ENCODE measurements at places on chromosomes 7 and 10.

GRCh38 chr10:69437321-69438259, 13.7 kb upstream of the TSPAN15 start:
- DNase-seq, result no peak

DNA sequence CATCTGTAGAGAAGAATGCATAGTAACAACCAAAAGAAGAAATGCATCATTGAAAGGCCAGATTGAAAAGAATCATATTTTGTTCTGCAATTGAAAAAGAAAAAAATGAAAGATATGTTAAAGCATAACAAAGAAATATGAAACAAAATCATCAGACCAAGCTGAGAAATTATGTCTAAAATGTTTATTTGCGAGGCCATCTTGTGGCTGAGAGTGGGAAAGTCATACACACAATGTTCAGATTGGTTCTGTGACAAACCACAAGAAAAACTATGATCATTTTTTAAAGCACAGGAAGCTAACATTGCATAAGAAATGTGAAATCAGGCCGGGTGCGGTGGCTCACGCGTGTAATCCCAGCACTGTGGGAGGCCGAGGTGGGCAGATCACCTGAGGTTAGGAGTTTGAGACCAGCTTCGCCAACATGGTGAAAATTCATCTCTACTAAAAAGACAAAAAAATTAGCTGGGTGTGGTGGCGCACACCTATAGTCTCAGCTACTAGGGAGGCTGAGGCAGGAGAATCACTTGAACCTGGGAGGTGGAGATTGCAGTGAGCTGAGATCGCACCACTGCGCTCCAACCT, 36.6 kb downstream of the ABCB5 start:
- DNase-seq, result no peak

DNA sequence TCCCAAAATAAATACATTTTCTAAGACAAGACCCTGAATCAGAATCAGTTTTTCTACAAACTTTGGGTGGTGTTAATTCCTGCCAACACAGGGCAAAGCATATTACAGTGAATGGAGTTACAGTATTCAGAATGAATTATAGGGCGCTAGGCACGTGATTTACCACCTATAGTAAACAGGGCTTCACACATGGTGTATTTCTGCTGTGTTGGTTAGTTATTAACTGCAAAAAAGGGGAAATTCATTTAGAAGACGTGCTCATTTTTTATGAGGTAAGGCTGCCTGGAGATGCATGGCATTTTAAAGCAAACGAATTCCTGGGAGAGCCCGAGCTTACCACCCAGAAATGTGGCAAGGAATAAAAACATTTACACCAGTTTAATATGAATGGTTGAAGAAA, 393.8 kb downstream of the LRMDA start:
- DNase-seq, result no peak

GRCh38 chr10:43879162-43879561, 230.5 kb upstream of the ZNF32 start:
- no peak for DNase-seq

- peak; percentile 15 for DNase-seq
These were observed 24.8 kb downstream of the OR9A2 start for GRCh38 chr7:143002106-143002505.

GRCh38 chr10:77925795-77926565, 575 bp downstream of the DLG5 start:
- DNase-seq, result peak; percentile 40

GRCh38 chr10:6079044-6079443, 9.8 kb upstream of the RBM17 start:
- no peak for DNase-seq

Measured in EL (cell line).